ENCODE measurements at places on chromosomes 3 and 15.
A peak's percentile ranks its signal among the peaks of the same experiment; 100 is the strongest.

DNA sequence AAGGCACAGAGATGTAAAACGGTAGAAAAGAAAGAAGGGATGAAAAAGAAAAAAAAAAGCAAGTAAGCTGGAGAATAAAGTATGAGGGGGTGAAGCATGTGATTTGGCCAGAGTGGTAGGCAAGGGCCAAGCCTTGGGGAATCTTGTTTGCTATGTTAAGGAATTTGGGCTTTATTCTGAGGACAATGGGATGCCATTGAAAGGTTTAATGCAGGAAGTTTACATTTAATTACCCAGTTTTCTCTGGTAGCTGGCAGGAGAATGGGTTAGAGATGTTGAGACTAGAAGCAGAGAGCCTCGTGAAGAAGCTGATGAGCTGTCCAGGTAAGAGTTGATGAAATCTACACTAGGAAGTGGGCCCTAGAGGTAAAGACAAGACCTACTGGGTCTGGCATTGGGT lies 455.9 kb downstream of the PDCD6IP start:
- DNase-seq, result no peak

- no peak for DNase-seq
Observed at GRCh38 chr15:34616613-34617012, 33.2 kb upstream of the GOLGA8B start.

- no peak for DNase-seq
Observed at GRCh38 chr3:77967621-77968020, 927.7 kb downstream of the ROBO2 start.

DNA sequence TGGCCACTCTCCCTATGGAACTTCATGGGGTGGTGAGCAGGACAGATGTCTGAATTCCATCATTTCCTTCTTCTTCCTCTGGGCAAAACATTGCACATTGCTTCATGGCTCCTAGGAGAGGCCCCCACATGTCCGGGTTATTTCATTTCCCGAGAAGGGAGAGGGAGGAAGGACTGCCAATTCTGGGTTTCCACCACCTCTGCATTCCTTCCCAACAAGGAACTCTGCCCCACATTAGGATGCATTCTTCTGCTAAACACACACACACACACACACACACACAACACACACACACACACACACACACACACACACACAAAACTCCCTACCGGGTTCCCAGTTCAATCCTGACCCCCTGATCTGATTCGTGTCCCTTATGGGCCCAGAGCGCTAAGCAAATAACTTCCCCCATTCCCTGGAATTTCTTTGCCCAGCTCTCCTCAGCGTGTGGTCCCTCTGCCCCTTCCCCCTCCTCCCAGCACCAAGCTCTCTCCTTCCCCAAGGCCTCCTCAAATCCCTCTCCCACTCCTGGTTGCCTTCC lies 1.9 kb downstream of the RHO start:
- DNase-seq, result no peak

DNA sequence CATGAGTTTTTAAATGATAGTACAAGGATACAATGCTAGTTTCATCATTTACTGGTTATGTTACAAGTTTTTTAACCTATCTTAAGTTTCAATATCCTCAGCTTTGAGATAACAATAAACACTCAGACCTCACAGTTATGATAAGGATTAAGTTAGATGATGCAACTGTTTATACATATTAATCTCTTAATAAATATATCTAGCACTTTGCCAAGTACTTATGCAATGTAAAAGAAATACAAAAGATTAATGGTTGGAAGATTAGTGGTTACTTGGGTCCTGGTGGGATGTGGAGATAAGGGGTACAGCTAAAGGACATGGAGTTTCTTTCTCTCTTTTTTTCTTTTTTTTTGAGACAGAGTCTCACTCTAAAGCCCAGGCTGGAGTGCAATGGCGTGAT lies 12.0 kb downstream of the SPPL2A start:
- no peak for DNase-seq

DNA sequence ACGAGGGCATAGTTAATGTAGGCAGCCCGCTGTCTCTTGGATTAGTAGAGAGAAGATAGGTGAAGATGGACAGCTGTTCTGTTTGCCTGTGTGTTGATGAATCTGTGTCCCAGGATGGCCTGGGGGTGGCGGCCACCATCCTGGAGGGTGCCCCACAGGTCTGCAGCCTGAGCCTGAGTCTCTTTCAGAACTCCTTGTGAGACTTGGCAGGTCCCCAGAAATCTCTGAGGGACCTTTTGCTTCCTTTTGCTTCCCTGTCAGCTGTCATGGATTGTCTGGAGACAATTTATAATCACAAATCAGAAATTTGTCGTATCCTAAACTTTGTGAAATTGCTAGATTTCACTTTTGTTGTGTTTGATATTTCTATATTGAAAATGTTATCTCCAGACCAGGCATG lies 17.4 kb downstream of the FAN1 start:
- DNase-seq, result no peak

- DNase-seq, result peak; percentile 58
Observed at GRCh38 chr3:127547761-127548605, 42.5 kb downstream of the TPRA1 start.

DNA sequence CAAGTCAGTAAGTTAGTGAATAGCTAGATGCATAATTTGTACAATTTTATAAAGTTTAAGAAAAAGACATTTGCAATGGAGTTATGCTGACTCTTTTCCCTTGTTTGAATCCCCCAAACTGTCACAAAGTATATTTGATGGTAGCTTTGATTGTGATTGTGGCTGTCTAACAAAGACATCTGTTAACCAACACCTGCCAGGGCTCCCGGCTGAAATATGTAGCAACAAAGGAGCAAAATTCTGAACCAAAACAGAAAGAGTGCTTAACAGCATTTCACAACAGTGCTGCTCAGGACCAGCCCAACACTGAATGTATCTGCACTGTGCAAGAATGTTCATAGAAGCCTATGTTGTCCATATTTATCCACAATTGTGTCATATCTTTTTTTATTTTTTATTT lies 39.4 kb downstream of the LEO1 start:
- DNase-seq, result no peak

GRCh38 chr3:156818273-156818651 lies 7.9 kb upstream of the LEKR1 start:
- DNase-seq, result no peak

GRCh38 chr15:57118013-57118799 lies 199.8 kb downstream of the TCF12 start:
- no peak for DNase-seq

- DNase-seq, result no peak
Observed at GRCh38 chr3:72204452-72204851, 419.5 kb upstream of the PROK2 start.

DNA sequence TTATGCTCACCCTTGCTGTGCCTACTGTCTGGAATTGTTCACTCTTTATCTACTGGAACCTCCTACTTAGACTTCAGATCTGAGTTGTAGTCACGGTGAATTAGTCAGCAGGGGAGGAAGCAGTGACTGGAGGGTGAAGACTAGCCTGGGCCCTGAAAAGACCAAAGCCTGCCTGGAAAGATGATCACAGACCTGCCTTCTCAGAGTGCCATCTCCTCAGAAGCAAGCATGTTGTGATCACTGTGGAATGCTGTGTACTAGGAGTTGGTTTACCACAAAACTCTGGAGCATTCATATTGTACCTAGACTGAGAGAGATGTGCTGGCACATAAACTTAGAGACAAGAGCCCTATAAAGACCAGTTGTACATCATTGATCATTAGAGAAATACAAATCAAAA lies 100.7 kb upstream of the SCN10A start:
- DNase-seq, result no peak

DNA sequence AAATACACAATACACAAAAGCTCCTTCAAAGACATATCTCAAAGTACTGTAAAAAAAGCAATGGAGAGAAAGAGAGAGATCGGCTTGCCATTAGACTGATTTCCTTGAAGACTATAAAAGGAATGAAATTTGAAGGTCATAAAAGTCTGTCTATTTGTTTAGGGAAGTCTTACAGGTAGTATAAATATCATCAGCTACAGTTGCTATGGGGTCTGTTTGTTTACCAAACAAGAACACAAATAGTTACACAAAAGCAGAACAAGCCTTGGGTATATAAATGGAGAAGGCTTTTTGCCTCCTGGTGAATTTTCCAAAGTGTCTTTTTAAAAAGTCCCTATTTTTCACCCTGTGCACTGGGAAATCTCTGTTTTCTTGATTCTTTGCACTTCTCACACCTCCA lies 552.3 kb downstream of the FOXP1 start:
- no peak for DNase-seq

- no peak for DNase-seq
Observed at GRCh38 chr15:34799149-34800101, 4.1 kb upstream of the ACTC1 start.

- no peak for DNase-seq
Observed at GRCh38 chr3:148008591-148008990, 599.4 kb downstream of the ZIC1 start.

DNA sequence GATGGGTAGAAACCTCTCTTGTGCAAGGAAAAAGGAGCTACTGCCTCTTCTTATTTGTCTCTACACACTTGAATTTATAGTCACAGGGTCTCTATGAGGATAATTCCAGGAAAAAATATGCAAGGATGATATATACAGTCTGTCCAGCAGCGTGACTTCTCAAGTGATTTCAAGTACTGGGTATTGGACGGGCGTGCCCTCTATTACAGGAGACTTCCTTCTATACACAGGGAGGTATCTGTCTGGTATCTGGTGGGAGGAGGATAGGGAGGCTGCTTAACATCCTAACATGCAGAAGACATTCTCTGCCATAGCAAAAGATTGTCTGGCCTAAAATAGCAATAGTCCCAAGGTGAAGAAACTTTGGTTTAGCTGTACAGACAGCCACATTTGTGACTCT lies 146.1 kb downstream of the TPRG1 start:
- DNase-seq, result no peak

DNA sequence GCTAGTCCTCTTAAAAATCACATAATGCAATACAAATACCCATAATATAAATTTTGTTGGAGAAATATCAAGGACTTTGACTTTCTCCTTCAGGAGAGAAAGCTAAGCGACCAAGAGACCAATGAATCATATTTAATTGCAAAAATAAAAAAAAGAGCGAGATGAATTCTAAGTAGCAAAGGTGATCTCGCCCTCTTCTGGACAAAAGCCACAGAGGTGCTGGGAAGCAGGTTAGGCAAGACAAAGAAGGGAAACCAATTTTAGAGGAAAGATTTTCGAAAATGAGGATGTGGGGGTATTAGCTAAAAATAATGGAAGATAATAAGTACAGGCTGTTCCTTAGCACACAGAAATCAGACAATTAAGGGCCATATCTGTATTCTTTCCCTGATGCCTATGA lies 111.4 kb upstream of the PLAAT1 start:
- no peak for DNase-seq

DNA sequence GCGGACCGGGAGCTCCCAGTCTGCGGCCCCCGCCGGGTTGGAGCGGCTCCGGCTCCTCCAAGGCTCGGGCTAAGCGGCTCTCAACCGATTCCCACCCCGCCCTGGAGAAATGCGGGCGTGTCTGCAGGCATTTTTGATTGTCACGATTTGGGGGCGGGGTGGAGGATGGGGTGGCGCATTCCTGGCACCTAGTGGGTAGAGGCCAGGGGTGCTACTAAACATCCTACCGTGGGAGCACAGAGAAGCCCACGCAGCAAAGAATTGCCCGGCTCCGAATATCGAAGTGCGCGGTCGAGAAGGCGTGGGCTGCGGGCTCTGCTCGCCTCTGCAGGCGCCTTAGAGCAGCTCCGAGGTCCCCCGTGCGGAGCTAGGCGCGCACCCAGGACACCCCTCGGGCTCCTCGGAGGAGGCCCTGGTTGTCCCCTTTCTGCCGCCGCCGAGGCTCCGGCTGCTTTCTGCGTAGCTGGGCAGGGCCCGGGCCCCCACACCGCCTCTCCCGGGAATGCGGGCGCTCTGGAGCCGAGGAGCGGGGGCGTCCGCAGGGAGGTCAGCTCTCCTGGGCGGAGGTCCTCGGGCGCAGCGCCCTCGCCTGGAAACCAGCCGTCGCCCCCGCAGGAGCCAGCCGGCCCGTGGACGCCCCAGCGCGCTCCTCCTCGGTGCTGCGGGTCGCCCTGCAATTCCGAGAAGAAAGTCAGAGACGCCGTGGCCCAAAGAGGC lies 16.5 kb upstream of the LAMP3 start:
- DNase-seq, result no peak

GRCh38 chr15:70034141-70034540 lies 63.6 kb downstream of the TLE3 start:
- DNase-seq, result no peak

DNA sequence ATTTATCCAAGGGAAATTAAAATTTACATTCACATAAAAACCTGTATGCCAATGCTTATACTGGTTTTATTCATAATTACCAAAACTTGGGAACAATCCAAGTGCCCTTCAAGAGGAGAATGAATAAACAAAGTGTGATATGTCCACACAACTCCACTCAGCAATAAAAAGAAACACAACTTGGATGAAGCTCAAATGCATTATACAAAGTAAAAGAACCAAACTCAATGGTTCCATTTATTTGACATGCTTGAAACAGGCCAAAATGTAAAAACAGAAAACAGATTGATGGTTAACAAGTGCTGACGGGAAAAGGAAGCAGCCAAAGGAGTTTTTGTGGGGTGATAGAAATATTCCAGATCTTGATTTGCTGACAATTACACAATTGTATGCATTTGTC lies 23.5 kb downstream of the OCA2 start:
- no peak for DNase-seq

DNA sequence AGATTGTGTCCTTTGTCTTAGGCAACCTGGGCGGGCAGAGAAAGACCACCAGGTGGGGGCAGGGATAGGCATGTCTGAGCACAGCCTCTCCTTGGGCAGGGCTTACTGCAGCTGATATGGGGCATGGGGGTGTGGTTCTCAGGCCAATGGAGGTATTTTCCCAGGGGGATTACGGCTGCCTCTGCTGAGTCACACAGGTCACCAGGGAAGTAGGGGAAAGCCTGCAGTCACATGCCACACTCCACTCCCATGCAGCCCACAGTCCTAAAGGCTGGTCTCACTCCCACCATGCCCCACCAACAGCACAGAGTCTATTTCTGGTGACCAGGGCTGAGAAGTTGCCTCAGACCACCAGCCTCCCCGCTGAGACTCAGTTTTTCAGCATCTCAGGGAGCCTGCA lies 466.4 kb downstream of the DIPK2A start:
- DNase-seq, result no peak

- no peak for DNase-seq
Observed at GRCh38 chr3:8443829-8444791, 57.5 kb upstream of the LMCD1 start.

GRCh38 chr15:88127432-88127790 lies 129.1 kb downstream of the NTRK3 start:
- DNase-seq, result no peak

- no peak for DNase-seq
Observed at GRCh38 chr3:117820658-117821299, 1111.2 kb downstream of the TUSC7 start.
